SJCRH30 (cell line): ENCODE measurements at places on chromosomes 4 and X. TPM values are rescaled to one million over a fixed set of nuclear protein-coding genes. Genes with fewer than 3 reads are reported as not detected.

ARFIP1 gene
- 32.5 and 35.4 TPM in 2 replicates for total RNA-seq

TRIM61 gene
- total RNA-seq, result not detected in 2 replicates

DNA sequence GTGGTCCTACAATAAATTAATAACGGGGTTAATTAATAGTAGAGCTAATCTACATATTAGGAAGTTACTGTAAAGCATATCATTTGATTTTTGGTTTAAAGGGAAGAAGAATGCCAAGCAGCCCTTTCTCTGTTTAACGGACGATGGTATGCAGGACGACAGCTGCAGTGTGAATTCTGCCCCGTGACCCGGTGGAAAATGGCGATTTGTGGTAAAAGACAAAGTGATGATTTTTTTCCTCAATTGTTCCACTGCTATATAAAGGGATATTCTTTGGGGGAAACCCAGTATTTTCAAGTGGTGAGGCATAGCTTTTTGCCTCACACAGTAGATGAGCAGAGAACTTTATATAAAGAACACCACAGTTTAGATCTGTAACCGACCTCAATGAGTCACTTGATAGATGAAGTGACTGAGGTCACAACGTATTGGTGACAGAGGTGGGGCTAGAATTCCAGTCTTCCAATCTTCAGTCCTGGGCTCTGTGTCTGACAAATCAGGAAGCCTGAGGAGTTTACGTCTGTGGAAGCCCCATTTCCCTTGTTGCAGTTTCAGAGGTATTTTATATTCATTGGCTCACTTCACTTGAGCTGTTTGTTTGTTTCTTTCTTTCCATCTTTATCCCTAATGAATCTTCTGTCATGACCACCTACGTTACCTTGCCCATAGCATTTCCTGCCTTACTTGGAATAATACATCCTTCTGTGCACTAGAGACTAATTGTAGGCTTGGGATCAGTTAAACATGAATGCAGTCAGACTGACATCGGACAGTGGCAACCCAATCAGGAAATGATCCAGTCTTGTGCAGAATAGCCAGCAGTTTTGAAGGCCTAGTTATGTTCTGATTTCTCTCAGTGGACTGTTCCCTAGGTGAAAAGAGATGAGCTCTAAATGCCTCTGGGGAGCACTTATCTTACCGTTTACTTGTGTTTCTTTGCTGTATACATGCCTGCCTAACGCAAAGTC, 30.1 kb downstream of the ZRSR2 start:
- peak overlapping the region; percentile 39 for H3K4me3 ChIP-seq
- peak; percentile 71 for DNase-seq
- peaks cover 35% of the 10 kb centered on the region for H3K4me1 ChIP-seq

DNA sequence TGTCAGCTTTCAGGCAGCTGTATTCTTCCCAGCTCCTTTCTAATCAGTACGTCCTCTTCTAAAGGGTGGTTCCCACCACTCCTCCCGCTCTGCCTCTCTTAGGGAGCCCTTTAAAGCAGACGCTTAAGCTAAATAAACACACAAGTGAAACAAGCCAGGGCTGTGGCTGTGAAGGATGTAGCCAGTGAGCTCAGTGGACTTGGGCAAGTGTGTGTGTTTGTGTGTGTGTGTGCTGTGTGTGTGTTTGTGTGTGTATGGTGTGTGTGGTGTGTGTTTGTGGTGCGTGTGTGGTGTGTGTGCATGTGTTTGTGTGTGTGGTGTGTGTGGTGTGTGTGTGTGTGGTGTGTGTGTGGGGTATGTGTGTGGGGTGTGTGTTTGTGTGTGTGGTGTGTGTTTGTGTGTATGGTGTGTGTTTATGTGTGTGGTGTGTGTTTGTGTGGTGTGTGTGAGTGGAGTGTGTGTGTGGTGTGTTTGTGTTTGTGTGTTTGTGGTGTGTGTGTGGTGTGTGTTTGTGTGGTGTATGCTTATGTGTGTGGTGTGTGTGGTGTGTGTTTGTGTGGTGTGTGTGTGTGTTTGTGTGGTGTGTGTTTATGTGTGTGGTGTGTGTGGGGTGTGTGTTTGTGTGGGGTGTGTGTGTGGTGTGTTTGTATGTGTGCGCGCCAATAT, 283.3 kb downstream of the PTTG2 start:
- no peak overlapping the region for H3K4me3 ChIP-seq
- H3K4me1 ChIP-seq, result no peaks in the 10 kb centered on the region
- no peaks in the 10 kb centered on the region; the same call in 1 of the 2 replicates for H3K27me3 ChIP-seq
- no peak for DNase-seq
- H3K27ac ChIP-seq, result no peak overlapping the region
- no peaks in the 10 kb centered on the region for H3K36me3 ChIP-seq

DNA sequence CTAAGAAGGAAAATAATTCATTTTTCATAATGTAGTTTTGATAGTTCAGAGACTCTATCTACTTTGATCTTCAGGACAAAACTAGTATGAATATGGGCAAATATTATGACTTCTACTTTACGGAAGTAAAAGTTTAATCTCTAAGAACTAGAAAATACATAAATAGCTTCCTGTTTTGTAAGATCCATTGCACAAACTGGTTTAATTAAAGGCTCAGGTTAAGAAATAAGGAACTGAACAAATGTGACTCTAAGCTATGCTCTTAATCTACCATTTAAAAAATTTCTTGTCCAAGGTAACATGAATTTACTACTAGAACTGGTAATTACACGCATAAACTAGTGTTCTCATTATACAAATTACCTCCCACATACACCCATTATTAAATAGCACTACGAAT, 360.6 kb downstream of the INPP4B start:
- H3K27ac ChIP-seq, result no peak overlapping the region
- DNase-seq, result no peak
- no peaks in the 10 kb centered on the region for H3K27me3 ChIP-seq
- no peaks in the 10 kb centered on the region for H3K4me1 ChIP-seq
- no peak overlapping the region for H3K4me3 ChIP-seq
- H3K36me3 ChIP-seq, result no peaks in the 10 kb centered on the region

- H3K27ac ChIP-seq, result no peak overlapping the region
- H3K4me1 ChIP-seq, result no peaks in the 10 kb centered on the region
- 0 out of 2 replicates have a peak, but pooled peaks cover 3% of the 10 kb centered on the region for H3K27me3 ChIP-seq
- DNase-seq, result no peak
These were observed 194.8 kb downstream of the KIT start for GRCh38 chr4:54852602-54853001.

- H3K36me3 ChIP-seq, result no peaks in the 10 kb centered on the region
- no peak overlapping the region for H3K27ac ChIP-seq
- no peaks in the 10 kb centered on the region for H3K4me1 ChIP-seq
These were observed 28.6 kb downstream of the TEX13A start for GRCh38 chrX:105191878-105192277.

- DNase-seq, result no peak
- H3K27me3 ChIP-seq, result no peaks in the 10 kb centered on the region
- H3K4me3 ChIP-seq, result no peak overlapping the region
These were observed 92.6 kb downstream of the IL13RA2 start for GRCh38 chrX:114924856-114925255.

DNA sequence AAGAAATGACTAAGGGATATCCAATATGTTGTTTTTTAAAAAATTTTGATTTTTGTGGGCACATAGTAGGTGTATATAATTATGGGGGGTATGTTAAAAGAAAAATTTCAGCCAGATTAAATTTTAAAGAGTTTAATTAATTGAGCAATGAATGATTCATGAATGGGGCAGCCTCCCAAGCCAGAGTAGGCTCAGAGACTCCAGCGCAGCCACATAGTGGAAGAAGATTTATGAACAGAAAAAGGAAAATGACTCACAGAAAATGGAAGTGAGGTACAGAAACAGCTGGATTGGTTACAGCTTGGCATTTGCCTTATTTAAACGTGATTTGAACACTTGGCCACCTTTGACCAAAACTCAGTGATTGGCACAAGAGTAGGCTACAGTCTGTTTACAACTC, 91.7 kb downstream of the SPATA18 start:
- no peak for DNase-seq
- no peak overlapping the region for H3K27ac ChIP-seq
- no peaks in the 10 kb centered on the region for H3K4me1 ChIP-seq
- no peak overlapping the region for H3K4me3 ChIP-seq
- no peaks in the 10 kb centered on the region for H3K36me3 ChIP-seq

DNA sequence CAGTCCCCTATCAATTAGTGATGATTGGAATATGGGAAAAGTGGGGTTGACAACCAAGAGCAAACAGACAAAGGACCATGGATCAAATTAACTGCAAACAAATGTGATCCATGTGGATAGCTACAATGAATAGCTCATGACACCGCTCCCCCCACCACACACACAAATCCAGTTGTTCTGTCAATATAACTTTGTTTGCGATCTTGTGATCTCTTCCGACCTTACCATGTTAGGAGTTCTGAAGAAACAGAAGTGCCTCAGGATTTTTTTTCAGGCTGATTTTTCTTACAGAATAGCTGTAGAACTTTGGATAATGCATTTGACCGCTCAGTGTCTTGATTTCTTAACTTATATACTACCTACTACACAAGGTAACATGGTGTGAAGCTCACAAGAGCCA, 116.6 kb downstream of the SH2D1A start:
- H3K4me1 ChIP-seq, result no peaks in the 10 kb centered on the region
- no peaks in the 10 kb centered on the region for H3K36me3 ChIP-seq
- H3K27me3 ChIP-seq, result no peaks in the 10 kb centered on the region; the same call in 1 of the 2 replicates
- no peak for DNase-seq
- H3K4me3 ChIP-seq, result no peak overlapping the region
- H3K27ac ChIP-seq, result no peak overlapping the region

DNA sequence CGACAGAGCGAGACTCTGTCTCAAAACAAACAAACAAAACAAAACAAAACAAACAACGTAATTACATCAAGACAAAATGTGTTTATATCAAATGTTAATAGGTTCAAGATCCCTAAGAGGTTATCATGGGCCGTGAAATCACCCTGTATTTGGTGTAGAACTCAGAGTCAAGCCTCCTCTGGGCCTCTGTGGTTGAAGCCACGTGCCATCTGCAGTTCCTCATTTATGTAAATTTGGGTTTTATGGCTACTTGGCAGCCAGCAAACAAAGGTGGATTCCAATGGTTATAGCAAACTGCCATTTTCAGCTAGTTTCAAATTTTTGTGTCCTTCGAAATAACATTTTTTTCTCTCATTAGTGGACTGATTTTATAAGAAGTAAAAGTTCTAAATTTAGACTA, 16.4 kb downstream of the NSDHL start:
- no peaks in the 10 kb centered on the region for H3K36me3 ChIP-seq
- no peak overlapping the region for H3K27ac ChIP-seq
- H3K27me3 ChIP-seq, result no peaks in the 10 kb centered on the region
- H3K4me1 ChIP-seq, result no peaks in the 10 kb centered on the region
- DNase-seq, result no peak
